NCI-H1436 treated with DMSO at 0.1 percent for 48 hours (cell line): ENCODE measurements at places on chromosomes 7 and 10.

GRCh38 chr10:11446864-11447263 is 164.6 kb downstream of the USP6NL start:
- DNase-seq: no peak

DNA sequence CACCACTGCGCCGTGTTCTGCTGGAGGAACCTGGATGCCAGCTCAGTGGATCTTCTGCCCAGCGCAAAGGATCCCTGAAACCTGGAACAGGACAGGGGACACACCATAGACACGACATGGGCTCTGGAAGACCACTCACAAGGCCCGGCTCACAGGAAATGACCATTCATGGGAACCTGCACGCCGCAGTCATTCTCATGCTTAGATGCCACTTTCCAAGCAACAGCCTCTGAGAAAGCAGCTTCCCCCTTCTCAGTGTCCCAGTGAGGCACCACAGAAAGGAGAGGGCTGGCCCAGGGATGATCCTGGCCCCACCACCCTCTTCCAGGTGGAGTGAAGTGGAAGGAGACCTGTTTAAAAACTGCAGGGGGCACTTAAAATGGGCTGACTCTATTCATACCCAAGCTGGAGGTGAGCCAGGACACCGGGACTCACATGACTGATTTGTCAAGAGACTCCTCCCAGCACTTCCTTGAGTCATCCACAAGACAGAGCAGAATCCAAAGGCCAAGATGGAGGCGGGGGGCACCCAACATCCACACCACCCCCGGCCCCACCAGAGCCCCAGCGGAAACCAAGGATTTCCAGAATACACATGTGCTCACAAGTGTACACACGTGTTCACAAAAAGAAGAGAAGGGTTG is 11.2 kb downstream of the CTBP2 start:
- no peak for DNase-seq

DNA sequence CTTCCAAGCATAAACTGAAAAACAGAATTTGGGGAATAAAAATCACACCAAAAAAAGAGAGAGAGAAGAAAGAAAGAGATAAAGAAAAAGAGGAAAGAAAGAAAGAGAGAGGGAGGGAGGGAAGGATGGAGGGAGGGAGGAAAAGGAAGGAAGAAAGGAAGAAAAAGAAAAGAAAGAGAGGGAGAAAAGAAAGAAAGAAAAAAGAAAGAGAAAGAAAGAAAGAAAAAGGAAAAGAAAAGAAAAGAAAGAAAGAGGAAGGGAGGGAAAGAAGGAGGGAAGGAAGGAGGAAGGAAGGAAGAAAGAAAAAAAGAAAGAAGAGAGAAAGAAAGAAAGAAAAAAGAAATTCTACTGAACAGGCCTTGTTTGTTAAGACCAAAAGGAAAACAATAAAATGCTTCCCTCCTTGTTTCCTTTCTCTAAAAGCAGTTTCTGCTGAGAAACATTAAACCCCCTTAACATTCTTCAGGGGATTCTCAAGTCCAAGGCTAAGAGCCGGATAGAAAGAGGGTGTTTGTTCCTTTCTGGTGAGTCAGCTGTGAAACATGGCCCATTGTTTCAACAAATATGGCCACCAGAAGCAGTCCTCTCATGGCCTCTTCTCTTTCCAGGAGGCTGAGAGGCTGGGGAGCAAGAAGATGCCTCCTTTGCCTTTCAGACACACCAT is 46.9 kb upstream of the GPAM start:
- DNase-seq: no peak

DNA sequence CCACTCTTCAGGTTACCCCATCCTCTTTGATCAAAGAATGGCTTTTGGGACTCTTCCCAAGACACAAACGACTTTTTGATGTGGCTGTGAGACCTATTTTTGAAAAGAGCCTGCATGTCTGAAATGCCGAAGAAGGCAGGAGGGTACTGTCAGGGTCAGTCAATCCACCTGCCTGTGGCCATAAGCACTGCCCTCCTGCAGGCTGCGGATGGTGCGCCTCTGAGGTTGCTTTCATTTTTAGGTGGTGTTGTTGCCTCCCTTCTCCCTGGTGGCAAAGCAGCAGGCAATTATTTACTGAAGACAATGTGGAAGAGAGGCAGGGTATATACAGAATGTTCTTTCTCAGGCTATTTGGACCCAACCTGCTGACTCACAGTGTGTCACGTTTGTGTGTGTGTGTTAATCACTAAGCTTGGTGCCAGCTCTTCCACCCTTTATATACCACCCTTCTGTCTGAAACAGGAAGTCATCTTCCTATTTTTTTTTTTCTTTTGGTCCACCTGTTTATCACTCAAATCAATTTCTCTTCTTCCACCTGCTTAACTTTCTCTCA is 1421.2 kb upstream of the CELF2 start:
- no peak for DNase-seq

DNA sequence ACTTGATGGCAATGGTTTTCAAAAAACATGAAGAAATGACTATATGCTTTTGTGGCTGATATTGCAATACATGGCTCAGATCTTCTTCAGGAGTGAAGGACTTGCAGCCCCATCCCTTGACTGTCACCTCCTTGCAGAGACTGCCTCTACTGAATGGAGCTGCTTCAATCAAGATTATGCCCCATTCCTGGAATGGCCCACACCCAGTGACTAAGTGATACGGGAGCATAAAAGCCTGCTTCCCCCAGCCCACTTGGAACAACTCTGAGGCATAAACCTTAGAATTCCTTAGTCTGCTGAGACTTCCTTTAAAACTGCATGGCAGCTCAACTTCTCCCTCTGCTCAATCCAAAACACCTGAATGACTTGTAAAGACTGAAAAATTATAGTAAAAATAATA is 957.1 kb downstream of the SORCS3 start:
- no peak for DNase-seq

DNA sequence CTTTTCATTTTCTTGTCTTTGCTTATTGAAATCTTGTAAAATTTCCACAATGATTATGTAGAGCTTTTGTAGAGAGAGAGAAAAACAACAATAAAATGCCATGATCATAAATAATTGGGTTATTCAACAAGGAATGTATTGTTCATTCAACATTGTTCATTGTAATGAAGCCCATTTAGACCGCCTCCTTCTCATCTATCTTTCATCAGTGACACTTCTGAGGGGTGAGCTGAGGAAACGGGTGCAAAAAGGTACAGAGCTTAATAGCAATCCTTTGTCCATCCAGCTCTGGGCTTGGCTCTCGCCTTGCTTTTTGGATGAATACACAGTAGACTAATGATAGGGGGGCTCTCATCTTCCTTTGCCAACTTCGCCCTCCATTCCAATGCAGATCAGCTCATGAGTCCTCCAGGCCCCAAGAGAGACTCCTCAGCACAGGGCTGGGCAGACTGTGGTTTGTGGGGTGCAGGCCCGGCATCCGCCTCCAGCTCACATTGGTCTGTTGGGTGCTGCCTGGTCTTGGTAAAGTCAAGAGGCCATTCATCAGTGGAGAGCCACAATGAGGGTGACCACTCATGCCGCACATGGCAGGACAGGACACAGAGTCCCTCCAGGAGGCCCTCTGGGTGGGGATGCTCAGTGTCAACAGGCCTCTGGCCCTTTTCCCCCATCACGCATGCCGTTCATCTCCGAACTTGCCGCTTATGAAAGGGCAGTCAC is 17.9 kb upstream of the PPA1 start:
- no peak for DNase-seq

- DNase-seq: no peak
Measured at GRCh38 chr10:100886091-100886490, 26.7 kb upstream of the SLF2 start.

DNA sequence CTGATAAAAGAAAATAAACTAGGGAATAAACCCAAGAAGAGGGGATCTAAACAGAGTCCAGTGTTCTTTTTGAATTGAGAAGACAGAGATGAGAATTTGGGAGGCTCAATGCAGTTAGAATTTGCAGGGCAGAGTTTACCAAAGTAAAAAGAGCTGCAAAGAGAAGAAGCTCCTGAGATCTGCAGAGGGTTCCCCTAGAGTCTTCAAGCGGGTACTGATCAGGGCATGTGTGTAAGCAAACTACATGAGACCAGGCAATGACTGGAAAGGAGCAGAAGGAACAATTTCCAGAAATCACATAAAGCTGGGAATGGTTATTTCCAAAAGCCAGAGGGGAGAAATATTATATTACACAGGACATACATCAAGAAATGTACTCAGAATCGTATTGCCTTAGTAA is 58.1 kb upstream of the TES start:
- no peak for DNase-seq

DNA sequence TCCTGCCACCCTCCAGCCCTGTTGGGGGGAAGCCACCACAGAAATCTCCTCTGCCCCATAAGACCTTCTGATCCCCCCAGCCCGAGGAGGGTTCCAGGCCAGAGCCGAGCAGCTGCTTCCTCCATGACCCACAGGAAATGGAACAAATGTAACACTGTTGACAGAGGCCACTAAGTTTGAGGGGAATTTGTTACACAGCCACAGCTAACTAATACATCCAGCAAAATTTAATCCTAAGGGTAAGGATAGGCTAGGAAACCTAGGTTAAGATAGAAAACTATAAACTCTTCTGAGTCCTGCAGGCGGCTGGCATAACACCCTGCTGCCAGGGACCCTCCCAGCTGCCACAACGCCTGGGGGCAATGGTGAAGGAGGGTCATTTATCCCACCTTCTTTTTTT is 66.8 kb upstream of the PDGFA start:
- no peak for DNase-seq

GRCh38 chr7:108129018-108129965 is 869 bp downstream of the LAMB4 start:
- no peak for DNase-seq

DNA sequence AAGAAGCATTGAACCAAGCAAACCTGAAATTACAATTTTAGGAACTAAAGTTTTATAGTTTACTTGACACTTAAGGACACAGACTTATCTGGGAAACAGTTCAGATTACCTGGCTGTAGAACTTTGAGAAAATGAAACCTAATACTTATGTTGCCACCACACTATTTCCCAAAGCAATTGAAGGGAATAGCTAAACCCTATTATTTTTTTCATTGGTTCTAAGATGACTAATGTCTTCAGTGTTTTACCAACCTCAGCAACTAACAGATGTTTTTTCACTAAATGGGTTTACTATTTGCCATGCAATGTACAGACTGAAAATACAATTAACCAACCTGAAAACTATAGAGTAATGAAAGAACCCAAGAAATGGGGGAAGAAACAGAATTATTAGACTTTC is 689.6 kb downstream of the SORCS1 start:
- DNase-seq: no peak

- DNase-seq: no peak
Measured at GRCh38 chr10:93568105-93568390, 1.6 kb downstream of the FFAR4 start.

- no peak for DNase-seq
Measured at GRCh38 chr7:105776986-105777910, 99.2 kb downstream of the ATXN7L1 start.

GRCh38 chr7:44101966-44102845 is 1.9 kb upstream of the AEBP1 start:
- DNase-seq: no peak

- no peak for DNase-seq
Measured at GRCh38 chr10:63209705-63210104, 76.6 kb downstream of the NRBF2 start.

DNA sequence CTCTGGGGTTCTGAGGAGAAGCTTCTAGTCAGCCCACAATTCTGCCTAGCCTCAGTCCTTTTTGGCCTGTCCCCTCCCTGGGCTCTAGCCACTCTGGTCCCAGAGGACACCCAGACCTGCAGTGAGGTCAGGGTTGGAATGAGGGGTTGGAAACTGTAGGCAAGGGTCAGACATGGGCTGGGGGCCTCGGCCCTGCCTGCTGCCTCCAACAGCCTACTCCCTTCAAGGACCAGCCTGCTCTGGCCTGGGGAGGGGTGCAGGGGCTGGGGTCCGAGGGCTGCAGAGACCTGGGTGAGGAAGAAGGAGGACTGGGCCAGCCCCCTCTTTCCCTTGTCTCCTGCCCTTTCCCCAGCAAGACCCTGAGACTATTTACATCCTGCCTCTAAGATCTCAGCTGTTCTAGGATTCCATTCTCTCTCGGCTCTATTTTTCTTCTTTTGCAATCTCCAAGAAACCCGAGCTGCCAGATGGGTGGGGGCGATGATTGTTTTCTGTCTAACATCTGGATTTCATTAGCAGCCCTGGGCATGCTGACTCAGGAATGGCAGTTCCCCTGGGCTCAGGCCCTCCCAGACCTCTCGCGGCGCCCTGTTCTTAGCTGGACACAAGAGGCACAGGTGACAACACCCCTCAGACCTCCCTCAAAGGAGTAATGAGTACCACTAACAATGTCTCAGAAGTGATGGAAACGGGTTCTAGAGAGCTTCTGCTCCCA is 23.1 kb downstream of the ZCCHC24 start:
- DNase-seq: no peak

DNA sequence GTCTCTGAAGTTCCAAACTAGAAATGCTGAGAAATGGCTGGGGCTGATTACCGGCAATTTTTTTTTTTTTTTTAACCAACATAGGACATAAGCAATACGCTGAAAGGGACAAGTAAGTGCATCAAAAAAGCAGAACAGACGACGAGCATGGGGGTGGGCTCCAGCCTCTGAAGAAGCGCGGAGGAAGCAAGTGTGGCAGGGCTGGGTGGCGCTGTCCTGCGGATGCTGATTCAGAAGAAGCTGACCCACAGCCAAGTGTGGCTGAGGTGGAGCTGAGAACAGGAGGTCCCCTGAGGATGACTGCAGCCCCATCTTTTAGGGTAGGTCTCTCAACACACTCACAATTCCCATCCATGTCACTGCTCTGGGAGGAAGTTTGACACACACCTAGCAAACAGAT is 65.6 kb downstream of the CTBP2 start:
- DNase-seq: no peak

DNA sequence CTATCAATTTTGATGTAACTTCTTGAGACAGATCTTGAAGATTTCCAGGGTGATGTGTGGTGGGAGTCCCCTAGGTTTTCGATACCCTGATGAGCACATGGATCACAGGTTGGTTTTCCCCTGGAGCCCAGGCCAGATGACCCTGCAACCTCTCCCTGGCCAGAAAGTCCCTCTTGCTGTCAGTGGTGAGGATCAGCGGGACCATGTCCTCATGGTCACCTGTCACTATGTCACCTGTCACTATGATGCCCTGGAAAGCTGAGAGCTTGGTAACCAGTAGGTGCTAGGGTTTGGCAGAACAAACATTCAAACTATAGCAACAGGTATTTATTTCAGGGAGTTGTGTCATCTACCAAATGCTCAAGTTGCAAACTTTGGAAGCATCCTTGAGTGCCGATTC is 197.9 kb downstream of the ARHGAP12 start:
- no peak for DNase-seq

DNA sequence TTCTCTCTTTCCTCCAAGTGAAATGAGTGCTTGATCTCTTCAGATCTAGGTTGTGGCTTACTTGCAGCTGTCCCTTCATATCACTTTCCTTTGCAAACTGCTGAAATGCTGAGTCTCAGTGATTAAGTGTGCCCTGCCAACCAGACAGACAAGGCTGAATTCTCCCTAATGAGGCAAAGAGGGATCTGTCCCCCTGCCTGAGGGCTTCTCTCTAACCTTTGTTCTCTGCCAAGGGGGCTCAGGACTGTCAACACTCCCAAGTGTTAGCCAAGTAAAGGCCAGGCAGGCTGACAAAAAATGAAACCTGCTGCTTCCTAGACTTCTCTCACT is at the start of gene MSS51:
TSS of gene MSS51 (minus strand) at position 24 of the 330 bp plus-strand sequence. CDS start 5,277 bp downstream, outside the sequence.
- no peak for DNase-seq
